ENCODE measurements at places on chromosomes 5 and 9.

- DNase-seq, result no peak
These were observed 60.2 kb upstream of the HRH2 start for GRCh38 chr5:175597718-175598117.

DNA sequence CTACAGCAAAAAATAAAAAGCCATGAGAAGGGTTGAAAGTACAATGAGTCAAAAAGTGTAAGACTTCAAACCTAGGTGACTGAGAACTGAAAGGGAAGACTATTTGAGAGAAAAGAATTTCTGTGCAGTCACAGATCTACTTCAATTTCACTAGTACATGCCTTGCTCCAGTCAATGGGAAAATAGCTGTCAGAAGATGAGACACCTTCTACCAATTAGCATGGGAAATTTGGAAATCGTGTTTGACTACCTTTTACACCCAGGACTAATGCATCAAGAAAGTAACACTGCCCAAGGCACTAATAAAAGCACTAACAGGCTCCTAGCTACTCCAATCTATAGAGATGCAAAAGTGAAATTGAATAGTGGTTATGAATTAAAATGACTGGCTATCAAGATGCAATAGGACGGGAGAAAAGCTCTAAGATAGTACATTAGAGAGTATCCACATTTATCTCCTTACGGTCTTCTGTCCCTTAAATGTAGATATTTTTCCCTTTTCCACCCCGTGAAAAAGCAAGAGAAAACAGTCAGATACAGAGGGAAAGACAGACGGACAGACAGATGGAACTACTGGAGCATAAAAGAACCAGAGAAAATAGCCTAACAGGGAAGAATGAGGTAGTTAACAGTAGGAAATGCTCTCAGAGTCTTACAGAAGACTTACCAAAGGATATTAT lies 15.2 kb downstream of the ERP44 start:
- peak; percentile 70 for DNase-seq

DNA sequence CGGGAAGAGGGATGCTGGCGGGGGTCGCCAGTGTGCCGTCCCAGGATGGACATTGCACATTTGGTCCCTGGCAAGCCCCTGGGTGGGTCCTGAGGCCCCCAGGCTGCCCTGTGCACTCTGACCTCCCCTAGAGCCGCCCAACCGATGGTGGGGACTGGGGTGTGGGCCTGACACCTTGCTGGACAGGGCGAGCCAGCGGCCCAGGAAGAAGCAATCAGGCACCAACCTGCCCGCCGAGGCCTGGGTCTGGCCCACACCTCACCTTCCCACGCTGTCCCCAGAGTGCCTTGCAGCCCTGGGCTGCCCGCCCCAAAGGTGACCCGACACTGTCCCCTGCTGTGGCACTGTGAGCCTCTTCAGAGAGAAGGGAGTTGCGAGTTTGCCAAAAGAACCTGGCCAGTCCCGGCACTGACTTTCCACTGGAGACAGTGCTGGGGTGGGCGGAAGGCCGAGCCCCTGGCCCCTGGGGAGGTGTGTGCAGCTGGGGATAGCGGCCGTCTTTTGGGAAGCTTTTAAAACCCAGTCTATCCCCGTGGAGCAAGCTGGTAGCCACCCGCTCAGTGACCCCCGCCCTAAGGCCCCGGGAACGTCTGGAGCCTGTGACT lies 12.0 kb upstream of the NRARP start:
- no peak for DNase-seq

DNA sequence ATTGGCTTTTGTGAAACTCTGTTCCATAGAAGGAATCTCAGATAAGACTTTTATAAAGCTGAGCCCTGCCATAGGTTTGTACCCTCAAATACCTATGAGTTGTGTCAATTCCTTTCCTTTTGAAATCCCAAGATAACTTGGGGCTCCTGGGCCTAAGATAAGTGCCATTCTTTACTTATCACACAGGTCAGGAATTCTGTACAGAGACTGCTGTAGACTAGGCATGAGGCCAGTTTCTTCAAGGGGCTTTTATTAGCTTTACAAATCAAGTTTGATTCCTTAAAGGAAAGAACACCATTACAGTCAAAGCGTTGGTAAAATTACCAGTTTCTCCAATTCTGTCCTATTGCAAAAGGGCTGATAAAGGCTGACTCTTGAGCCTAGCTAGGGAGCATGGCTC lies 39.2 kb downstream of the SHC3 start:
- no peak for DNase-seq

- DNase-seq, result peak; percentile 36
These were observed 83.3 kb downstream of the SUSD1 start for GRCh38 chr9:112091810-112092209.

DNA sequence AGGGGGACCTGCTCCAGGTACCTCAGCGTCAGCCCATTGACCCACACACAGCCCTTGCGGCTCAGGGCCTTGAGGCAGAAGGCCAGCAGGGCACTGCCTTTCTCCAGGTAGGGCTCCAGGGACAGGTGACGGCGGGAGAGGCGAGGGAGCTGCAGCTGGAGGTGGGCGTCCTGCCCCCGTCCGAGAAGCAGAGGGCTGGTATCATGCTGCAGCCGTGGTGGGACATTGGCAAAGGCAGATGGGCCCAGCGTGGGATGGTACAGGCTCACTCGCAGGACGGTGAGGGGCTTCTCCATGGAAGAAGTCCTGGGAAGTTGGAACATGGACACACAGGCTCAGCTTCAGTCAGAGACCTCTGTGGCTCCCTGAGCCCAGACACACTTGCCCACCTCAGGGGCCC lies 2.5 kb upstream of the DCANP1 start:
- DNase-seq, result no peak

GRCh38 chr5:77744116-77744515 lies 32.0 kb downstream of the TBCA start:
- DNase-seq, result no peak

GRCh38 chr5:104643320-104643719 lies 1080.7 kb upstream of the NUDT12 start:
- DNase-seq, result no peak

DNA sequence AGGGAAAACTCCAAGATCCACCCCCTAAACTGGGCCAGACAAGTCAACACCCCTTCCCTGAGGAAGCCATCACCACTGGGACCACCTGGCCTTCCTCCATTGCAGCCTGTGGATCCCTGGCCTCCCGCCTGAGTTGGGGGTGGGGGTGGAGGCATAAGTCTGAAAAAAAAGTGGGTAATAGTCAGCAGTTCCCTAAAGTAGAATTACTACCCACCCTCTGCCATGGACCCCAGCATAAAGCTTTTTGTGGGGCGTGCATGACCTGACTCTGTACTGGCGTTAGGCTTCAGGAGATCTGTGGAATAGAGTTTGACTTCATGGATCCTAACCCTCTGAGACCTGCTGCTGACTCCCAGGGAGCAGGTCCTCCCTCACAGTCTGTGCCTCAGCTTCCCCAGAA lies 2.0 kb upstream of the CXXC5 start:
- DNase-seq, result no peak

All from OCI-M1 (cell line).